ENCODE measurements at places on chromosomes 13 and 19.

DNA sequence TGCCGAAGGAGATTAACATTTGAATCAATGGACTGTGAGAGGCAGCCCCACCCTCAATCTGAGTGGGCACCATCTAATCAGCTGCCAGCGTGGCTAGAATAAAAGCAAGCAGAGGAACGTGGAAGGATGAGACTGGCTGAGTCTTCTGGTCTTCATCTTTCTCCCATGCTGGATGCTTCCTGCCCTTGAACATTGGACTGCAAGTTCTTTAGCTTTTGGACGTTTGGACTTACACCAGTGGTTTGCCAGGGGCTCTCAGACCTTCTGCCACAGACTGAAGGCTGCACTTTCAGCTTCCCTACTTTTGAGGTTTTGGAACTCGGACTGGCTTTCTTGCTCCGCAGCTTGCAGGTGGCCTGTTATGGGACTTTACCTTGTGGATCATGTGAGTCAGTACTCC is 14.7 kb downstream of the NHLRC3 start:
- no peak for DNase-seq

DNA sequence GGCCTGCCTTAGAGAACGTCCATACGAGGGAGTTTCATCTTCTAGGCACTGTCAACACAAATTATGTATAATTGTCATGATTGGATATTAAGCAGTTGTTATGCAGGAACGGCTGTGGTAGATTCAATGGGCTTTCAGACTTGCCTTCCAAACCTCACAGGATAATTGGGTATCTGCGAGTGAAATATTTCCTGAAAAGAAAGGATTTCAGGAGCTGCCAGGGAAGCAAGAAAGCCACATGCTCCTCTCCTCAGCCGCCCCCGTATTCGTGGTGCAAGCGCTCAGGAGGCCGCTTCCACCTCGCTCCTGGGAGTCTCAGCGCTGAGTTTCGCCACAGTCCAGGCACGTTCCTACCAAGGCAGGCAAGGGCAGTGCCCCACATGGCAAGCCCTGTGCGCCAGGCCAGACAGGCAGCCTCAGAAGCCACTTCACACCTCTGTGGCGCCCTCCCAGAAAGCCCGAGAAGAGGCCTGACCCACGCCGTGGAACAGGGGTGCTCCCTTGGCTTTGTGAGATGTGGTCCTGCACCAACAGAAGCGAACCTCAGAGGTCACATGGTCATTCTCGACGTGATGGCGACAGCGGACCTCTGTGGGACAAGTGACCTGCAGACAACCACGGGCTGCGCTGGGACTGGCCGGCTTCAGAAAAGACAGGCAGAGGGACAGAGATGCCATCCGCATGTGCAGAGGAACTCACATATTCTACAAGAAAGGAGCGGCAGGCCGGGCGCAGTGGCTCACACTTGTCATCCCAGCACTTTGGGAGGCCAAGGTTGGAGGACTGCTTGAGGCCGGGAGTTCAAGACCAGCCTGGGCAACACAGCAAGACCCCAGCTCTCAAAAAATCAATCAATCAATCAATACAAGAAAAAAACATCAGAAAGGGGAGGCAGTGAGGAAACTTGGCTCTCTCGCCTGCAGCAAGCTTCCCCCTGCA is 41.4 kb downstream of the CEBPG start:
- DNase-seq: no peak

GRCh38 chr13:98622931-98623331 is 46.0 kb upstream of the STK24 start:
- no peak for DNase-seq

DNA sequence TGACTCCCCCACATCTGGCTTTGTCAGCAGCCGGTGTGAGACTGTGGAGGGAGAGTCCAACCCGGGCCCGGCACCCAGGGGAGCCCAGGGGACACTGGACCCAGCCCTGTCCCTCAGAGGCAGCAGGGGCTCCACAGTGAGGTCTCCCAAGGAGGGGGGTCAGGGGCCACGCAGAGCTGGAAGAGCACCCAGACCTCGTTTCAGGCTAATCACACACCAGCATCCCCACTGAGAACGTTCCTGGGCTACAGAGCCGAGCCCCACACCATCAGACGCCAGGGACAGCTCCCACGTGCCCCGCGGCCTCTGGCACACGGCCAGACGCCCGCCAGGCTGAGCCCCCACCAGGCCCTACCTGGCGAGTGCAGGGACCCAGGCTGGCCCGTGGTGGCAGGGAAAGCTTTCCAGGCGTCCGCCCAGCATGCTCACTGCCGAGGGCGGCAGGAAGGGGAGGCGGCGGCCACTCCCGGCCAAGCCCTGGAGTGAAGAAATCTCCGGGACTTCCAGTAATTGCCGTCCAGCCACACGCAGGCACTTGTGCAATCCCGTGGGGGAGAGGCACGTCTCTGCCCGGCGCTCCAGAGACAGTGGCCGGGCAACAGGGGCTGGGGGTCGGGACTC is 19.2 kb downstream of the SBNO2 start:
- DNase-seq: no peak

DNA sequence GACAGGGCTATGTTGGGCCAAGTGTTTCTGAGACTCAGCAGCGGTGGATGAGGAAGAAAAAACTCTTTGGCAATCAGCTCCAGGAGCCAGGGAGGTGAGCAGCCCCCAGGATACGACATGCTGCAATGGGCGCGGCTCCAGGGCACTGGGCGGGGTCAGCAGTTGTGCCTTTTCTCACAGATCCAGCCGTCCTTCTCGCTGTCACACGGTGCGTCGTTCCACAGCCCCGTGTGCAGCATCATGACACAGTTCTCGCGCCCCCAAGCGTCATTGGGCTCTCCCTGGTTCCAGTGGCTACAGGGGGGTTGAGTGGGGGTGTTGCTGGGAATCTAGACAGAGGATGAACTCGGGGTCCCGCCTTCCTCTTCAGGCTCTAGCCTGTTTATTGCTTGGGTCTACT is 2.7 kb downstream of the CLEC4G start:
- DNase-seq: no peak

- no peak for DNase-seq
Observed at GRCh38 chr13:40456979-40457553, 209.4 kb downstream of the FOXO1 start.

- no peak for DNase-seq
Observed at GRCh38 chr13:20178156-20178555, 14.6 kb downstream of the GJB2 start.

DNA sequence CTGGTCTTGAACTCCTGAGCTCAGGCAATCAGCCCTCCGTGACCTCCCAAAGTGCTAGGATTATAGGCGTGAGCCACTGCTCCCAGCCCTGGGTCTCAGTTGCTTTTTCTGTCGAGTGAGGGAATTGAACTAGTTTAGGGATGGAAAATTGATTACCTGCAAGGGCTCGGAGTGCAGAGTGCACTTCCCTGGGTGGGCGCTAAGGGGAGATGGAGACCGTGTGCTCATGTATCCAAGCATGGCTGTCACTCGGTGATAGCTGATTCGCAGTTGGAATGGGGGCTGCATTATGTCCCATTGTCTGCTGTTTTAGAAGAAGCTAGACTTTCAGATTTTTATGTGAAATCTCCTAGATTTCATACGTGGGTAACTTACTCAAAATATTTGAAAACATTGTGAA is 139.9 kb upstream of the RFC3 start:
- no peak for DNase-seq

DNA sequence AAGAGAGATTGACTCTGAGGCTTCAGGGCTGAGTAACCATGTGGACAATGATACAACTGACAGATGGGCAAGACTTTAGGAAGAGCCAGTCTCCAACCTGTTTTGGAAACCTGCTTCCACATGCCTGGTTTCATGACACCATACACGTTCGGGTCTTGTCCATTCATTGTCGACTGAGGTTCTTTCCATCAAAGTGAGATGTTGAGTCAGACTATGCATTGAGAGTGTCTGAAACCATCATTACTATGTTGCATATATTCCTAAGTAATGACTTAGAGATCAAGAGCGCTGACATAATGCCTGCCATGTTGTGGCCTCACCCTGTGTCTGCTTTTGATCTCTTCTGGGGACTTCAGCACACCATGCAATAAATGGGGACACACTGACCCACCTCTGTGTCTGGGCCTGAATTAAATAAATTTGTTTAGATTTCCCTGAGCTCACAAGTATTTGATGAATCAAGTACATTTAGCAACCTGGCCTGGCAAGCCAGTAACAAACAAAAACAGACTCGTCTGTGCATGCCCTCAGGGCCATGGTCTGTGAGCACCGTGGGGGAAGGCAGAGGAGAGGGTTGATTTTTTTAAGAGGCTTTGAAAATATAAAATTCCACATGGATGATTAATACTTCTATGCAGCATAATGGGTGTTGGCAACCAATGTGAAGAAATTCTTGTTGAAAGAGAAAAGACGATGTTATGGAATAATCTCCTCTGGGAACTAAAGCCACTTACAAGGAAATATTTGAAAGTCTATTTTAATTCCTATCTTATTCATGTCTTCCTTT is 49.9 kb upstream of the UBAC2 start:
- no peak for DNase-seq

- no peak for DNase-seq
Observed at GRCh38 chr19:48833977-48834376, 2.3 kb downstream of the HSD17B14 start.

GRCh38 chr19:55463583-55464031 is 944 bp downstream of the C19orf85 start:
- DNase-seq: no peak

DNA sequence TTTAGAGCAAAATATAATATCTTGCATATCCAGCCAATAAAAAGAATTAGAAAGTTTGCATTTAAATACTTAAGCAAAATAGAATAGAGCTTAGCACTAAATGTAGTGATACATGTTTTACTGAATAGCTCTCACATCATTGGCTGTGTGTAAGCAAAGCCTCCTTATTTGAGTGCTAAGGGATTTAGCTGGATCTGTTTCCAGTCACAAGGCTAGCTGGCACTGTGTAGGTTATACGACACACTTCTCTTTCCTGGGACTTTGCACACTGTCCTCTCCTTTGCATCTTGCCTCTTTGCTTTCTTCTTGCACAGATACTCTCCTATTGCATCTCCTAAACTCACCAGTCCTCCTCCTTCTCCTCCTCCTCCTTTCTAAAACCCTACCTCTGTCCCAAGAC is 423.8 kb downstream of the KLF5 start:
- no peak for DNase-seq

- DNase-seq: no peak
Observed at GRCh38 chr13:45195421-45195820, 5.4 kb downstream of the KCTD4 start.

DNA sequence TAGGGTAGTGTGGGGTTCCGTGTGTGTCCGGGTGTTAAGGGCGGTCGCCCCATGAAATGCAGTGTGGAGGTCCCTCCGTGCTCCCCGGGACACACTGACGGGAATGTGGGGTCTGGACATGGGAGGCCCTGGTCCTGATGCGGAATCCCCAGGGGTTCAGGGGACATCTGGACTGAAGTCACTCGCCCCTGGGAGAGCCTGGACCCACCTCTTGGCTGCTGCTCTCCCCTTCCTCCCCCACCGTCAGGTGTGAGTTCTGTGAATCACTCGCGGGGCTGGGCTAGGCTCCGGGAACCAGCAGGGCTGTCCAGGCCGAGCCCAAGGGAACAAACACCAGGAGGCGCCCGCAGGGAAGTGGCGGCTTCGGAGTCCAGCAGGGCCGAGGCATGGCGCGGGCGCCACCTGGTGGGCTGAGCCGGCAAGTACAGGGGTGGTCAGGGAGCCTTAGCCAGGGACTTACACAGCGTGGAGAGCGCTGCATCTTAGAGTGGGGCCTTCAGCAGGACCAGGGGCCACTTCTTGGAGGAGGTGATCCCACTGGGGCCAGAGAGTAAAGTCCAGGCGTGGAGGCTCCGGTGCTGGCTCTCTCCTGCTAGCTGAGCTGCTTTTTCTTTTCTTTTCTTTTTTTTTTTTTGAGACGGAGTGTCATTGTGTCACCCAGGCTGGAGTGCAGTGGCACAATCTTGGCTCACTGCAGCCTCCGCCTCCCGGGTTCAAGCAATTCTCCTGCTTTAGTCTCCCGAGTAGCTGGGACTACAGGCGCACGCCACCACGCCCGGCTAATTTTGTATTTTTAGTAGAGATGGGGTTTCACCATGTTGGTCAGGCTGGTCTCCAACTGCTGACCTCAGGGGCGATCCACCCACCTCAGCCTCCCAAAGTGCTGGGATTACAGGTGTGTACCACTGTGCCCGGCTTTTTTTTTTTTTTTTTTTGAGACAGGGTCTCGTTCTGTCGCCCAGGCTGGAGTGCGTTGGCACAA is 20.1 kb downstream of the WTIP start:
- peak; percentile 87 for DNase-seq

DNA sequence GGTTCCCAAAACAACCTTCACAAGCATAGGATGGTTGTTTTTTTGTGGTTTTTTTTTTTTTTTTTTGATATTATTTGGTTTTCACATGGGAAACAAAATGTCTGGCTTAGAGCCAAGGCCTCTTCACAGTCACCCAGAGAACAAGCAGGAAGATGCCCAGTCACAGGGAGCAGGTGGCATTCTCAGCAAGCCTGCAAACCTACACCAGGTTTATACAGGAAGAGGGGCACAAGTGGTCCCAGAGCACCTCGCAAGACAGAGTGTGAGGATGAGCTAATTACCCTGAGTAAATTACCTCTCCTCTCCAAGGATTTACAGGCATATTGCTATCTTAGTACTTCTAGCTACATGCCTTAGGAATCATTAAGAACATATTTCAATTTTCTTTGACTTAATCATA is 1375.6 kb downstream of the EFNB2 start:
- DNase-seq: no peak

- no peak for DNase-seq
Observed at GRCh38 chr19:54373781-54374631, 9.3 kb upstream of the LAIR1 start.

GRCh38 chr13:52136763-52137162 is 7.9 kb upstream of the NEK5 start:
- no peak for DNase-seq

DNA sequence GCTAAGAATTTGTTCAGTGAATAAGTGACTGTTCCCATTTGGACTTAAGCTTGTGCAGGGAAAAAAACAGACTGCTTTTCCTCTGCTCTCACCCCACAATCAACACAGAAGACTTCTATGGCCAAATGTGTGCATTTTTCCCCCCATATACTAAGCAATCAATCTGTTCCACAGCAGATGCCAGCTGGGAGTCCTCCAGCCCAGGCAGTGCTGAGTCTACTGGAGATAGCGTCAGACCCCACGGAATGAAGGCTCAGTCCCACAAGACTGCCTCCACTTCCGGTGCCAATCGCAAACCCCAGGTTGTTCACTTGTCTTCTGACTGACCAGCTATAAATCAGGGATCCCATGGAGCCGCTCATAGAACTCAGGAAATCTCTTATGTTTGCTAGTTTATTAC is 69.5 kb upstream of the ANKRD10 start:
- DNase-seq: no peak

All from stimulated activated CD4-positive, alpha-beta T cell treated with anti-CD3 and anti-CD28 coated beads, Interleukin-4, amount 100 ng/mL, for 24 hours (primary cell).